ENCODE measurements at places on chromosomes 3 and 15. TPM values are rescaled to one million over a fixed set of nuclear protein-coding genes. Genes with fewer than 3 reads are reported as not detected.

The MPI gene
- total RNA-seq, result 39.7 TPM

- DNase-seq, result peak; percentile 16
These were observed 23.7 kb downstream of the STAG1 start for GRCh38 chr3:136728473-136728872.

The PAQR5 gene
- total RNA-seq, result not detected

GRCh38 chr3:115982108-115982507, 358.8 kb downstream of the GAP43 start:
- DNase-seq, result peak; percentile 39

- DNase-seq, result no peak
These were observed 196.5 kb upstream of the NAALADL2 start for GRCh38 chr3:174662653-174663052.

The SLC12A8 gene
- total RNA-seq, result 15.5 TPM

GRCh38 chr3:48222616-48223513, at the start of gene CAMP:
Gene CAMP, plus strand, starts transcription at chr3:48223495. Its CDS starts 17 bp downstream, at chr3:48223512.
- peak; percentile 45 for DNase-seq

DNA sequence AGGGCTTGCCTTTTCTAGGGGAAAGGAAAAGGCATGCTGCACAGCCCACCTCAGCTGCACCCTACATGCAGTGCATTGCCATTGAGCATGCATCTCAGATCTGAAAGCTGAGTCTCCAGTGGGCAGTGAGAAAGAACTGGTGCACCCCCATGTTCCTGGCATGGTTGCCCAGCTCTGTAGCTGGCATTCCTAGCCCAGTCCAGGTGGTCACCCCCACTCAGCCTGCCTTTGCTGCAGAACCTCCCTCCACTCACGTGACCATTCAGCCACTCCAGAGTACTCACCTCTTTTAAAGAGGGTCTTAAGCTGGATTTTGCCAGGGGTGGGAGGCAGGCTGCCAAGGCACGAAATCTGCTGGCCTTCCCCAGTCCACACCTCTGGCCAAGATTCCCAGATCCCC, 208.6 kb upstream of the TOPAZ1 start:
- no peak for DNase-seq

The CIP2A gene
- total RNA-seq, result 7.1 TPM

GRCh38 chr3:68088216-68088615, 433.8 kb upstream of the SUCLG2 start:
- DNase-seq, result no peak

DNA sequence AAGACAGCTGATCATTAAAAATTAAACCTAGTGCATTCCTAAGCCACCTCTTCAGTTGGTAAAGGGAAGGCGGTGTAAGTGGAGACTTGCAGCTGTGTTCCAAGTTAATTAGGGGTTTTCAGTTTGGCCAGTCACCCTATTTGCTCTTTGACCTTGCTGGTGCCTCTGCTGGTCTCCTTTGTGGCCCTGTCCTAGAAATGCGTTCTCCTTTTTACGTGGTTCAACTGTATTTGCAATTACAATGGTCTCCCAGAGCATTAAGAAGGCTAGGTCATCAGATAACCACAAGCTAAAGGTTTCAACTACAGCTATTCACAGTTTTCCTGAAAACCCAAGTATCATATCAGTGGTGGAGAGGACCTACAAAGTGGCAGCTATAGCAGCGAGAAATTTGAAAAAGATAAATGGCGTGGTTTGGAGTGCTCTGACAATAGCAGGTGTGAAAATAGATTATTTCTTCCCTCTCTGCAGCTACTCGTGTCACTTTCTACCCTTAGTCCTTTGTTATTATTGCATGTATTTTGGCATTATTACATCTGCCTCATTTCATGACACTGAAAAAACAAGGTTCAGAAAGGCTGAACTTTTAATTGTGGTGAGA, 203.5 kb upstream of the TBC1D5 start:
- no peak for DNase-seq

DNA sequence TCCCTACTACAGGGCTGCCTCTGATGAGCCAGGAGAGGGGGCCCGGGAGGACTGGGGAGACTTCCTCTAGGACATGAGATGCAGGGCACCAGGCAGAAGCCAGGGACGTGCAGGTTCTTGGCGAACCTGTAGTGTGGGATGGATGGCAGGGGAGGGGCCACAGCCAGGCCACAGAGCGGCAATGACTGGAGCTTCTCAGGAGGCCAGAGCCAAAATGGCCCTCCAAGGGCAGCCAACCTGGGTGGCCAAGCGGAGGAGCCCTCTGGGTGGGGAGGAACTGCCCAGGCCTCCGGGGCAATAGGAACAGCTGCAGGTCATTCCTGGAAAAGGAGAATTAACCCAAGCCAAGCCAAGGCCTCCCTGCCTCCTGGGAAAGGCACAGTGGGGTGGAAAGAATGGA, 224.5 kb downstream of the XXYLT1 start:
- no peak for DNase-seq

DNA sequence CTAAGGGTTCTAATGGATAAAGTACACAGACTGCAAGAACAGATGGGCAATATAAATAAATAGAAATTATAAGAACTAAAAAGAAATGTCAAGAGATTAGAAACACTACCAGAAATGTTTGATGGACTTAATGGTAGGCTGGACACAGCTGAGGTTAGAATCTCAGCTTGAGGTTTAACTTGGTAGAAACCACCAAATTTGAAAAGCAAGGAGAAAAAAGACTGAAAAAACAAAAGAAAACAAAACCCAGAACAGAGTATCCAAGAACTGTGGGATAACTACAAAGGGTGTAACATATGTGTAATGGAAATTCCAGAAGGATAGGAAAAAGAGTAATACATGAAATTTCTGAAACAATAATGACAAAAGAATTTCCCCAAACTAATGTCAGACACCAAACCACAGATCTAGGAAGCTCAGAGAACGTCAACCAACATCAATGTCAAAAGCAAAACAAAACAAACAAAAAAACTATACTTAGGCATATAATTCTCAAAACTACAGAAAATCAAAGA, 35.0 kb downstream of the RFX7 start:
- DNase-seq, result no peak

The VEPH1 gene
- total RNA-seq, result 27.4 TPM

DNA sequence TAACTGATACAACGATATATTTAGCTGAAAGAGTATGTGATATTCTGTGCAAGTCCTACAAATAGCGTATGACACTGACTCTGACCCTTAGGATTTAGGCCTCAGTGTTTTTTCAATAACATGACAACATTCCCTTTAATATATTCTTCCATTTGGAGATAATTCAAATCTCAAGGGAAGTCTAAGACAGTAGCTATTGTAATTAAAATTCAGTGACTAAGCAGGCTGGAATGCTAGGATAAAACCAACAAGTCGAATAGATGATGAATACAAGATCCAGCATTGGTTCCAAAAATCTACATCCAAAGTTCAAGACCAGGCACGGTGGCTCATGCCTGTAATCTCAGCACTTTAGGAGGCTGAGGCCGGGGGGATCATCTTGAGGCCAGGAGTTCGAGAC, 56.2 kb downstream of the QTRT2 start:
- DNase-seq, result peak; percentile 14

The GOLGA8G gene
- not detected for total RNA-seq

DNA sequence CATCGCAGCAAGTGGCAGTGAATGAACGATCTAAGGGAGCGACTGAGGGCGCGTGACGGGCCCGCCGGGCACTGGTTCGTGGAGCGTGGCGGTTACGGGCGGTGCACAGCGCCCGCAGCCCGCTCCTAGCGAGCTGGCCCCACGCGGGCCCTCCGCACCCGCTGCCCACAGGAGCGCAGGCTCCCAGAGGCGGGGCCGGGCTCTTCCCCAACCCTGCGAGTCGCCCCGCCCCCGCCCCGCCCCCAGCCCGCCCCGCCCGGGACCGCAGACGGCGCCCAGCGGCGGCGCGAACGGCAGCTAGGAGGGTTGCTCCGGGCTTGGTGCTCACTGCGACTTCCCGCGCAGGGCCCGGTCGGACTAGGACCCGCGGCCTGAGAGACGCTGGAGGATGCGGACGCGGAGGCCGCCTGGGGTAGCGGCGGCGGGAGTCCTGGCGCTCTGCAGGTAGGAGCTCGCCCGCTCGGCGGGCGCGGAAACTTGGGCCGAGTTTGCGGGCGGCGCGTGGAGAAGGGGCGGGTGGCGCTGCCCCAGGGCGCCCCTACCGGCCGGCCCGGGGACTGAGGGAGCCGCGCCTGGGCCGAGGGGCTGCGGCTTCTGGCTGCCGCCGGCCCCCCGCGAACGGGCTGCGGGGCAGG, at the start of gene C15orf39:
TSS of gene C15orf39 (plus strand) at position 267 of the 635 bp plus-strand sequence. CDS start 4,167 bp downstream, outside the sequence.
- DNase-seq, result peak; percentile 68

- no peak for DNase-seq
These were observed 128.7 kb downstream of the APBA2 start for GRCh38 chr15:29014493-29014892.

- DNase-seq, result no peak
These were observed 112.8 kb upstream of the CGNL1 start for GRCh38 chr15:57263520-57263919.

DNA sequence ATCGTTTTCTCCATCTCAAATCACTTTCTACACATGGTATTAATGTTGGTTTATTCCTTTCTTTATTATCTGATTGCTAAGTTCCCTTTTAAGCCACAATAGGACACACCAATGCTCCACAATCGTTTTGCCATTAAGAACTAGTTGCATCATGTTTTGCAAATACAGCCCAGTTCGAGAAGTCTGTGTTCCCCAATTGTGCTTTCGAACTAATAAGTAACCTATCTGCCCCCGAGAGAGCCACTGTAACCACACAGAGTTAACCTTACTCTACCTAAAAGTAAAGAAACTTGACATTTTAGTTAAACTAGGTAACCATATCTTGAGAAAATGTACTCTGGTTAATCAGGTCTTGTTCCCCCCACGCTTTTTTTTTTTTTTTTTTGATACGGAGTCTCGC, 39.1 kb downstream of the MAGI1 start:
- no peak for DNase-seq

DNA sequence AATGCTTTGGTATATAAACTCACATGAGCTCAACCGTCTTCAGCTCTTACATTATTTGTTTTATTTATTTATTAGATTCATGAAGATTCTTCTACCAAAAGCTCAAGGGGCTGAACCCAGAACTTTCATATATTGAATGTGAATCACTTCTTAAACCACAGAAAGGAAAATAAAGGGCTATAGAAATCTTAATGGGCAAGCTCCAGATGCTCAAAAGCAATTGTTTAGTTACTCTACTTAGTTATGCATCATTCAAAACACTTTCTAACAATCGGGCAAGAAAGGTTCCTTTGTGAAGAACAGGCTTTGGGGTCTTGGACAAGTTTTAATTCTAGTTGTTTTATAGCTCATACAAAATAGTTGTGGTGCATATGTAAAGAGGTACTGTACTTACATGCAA, 380.2 kb downstream of the TIGIT start:
- DNase-seq, result no peak

- DNase-seq, result peak; percentile 62
These were observed 706.1 kb upstream of the GOLIM4 start for GRCh38 chr3:168801794-168802193.

DNA sequence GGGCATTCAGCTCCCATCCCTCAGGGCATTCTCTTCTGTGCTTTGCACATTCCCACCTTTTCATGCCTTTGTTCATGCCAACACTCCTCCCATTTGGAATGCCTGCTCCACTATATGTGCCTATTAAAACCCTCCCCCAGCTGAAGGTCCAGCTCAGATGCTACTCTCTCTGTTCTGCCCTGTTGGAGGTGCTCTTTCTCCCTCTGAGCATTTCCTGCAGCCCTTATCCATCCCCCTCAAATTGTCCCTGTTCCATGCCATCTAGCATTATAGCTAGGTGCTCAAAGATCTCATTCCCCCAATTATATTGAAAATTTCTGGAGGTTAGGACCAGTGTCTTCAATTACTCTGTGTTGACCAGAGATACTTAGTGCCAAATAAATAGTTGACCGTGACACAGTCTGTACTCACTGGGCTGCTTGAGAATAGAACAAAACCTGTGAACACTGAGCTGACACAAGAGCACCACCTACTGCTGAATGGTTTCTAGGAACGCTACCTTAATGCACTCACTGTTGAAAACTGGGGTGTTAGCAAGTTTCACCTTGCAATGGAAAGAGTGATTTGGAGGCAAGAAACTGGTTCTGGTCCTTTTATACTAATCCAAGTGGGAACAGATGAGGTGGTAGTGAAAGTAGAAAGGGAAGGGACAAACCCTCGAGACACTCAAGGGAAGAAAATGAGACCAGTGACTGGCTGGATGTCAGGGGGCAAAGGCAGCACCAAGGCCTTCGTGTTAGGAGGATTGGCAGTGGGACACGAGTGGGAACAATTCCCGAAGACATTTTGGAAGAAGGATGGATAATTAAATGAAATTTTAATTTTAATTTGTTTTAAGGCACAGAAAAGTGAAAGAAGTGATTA, 289.8 kb upstream of the ROPN1 start:
- peak; percentile 64 for DNase-seq

The MED12L gene
- 0.72 TPM for total RNA-seq

The CAMK2N2 gene
- total RNA-seq, result 0.09 TPM

The SLC38A3 gene
- total RNA-seq, result not detected

DNA sequence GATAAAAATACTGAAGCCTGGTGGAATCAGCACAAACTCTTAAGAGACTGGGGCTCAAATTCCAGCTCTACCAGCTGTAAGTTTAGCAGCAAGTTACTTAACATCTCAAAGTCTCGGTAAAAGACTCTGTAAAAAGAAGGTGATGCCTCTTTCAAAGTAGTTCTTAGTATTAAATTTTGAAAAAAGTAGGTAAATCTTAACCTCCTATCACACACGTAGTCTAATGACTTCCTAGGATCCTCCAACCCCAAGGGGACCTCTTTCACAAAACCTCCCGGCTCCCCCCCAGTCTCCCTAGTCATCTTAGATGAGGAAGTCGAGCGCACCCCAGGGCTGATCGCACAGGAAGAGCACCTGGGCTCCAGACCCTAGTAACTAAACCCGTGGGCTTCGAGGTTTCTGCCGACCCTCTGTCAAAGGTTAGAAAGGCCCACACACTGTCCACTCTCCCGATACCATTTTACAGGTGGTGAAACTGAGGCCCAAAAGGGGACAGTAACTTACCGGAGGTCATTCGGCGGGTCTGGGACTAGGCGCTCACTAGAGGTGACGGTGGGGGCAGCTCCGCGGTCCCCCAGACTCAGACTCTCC, 427 bp downstream of the MBD4 start:
- peak; percentile 47 for DNase-seq

The MCCC1 gene
- total RNA-seq, result 38.2 TPM

The SLC51A gene
- not detected for total RNA-seq

The ATP13A5 gene
- total RNA-seq, result not detected

- DNase-seq, result peak; percentile 12
These were observed 25.8 kb downstream of the SPSB4 start for GRCh38 chr3:141076797-141077571.

DNA sequence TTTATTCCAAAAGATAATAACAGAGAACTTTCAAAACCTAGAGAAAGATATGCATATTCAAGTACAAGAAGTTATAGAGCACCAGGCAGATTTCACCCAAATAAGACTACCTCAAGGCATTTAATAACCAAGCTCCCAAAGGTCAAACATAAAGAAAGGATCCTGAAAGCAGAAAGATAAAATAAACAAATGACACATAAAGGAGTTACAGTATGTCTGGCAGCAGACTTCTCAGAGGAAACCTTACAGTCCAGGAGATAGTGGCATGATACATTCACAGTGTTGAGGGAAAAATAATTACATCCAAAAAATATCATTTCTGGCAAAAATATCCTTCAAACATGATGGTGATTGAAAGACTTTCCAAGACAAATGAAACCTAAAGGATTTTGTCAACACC, 185.8 kb upstream of the POU1F1 start:
- no peak for DNase-seq
